ENCODE measurements at places on chromosomes 16 and 17.

DNA sequence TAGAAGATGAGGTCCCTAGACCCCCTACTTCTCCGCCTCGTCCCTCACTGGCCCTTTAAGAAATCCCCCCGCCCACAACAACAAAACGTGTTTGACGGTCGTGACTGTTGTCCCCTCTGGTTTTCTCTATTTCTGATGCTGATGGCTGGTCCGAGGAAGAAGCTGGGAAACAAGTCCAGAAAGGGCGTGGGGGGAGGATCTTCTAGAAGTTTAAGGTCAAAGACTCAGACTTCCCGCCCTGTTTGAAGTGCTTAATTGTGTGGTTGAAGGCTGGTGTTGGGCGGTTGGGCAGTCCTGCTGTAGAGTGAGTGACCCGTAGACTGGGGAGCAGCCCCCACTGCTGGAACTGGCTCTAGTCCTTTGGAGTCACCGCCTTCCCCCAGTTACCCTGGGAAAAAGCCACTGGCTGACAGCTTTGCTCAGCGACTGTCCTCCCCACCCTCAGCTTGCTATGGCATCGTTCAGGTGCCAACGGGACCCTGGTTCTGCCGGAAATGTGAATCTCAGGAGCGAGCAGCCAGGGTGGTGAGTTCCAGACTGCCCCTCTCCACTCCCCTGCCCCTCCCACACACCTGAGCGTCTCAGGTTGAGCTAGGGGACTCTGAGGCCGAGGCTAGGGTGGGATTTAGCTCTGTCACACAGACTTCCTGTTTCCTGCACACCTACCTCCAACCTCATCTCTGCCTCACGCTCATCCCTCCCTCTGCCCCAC is 1.6 kb downstream of the MLLT6 start:
- DNase-seq, result no peak

DNA sequence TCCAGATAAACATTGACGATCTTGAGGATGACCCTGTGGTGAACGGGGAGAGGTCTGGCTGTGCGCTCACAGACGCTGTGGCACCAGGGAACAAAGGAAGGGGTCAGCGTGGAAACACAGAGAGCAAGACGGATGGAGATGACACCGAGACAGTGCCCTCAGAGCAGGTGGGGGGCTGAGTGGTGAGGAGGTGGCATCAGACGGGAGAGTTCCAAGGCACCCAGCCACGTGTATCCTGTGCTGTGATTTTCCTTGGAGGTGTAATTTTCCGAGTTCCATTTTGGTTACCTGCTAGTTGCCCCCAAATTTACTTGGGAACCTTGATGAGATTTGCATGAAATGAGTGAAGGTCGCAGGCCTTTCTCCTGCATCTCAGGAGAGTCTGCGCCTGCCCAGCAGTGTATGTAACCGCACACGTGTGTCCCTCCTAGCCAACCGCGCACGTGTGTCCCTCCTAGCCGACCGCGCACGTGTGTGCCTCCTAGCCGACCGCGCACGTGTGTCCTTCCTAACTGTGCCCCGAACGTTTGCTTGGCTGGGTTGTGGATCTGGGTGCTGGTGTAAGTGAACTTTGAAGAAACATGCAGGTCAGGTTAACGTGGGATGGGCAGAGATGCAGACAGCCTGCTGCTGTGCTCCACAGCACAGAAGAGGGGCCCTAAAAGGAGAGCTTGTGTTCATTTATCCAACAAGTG is 10.1 kb downstream of the TCF25 start:
- no peak for DNase-seq

GRCh38 chr16:46789499-46790414 is 41.2 kb downstream of the C16orf87 start:
- peak; percentile 74 for DNase-seq

DNA sequence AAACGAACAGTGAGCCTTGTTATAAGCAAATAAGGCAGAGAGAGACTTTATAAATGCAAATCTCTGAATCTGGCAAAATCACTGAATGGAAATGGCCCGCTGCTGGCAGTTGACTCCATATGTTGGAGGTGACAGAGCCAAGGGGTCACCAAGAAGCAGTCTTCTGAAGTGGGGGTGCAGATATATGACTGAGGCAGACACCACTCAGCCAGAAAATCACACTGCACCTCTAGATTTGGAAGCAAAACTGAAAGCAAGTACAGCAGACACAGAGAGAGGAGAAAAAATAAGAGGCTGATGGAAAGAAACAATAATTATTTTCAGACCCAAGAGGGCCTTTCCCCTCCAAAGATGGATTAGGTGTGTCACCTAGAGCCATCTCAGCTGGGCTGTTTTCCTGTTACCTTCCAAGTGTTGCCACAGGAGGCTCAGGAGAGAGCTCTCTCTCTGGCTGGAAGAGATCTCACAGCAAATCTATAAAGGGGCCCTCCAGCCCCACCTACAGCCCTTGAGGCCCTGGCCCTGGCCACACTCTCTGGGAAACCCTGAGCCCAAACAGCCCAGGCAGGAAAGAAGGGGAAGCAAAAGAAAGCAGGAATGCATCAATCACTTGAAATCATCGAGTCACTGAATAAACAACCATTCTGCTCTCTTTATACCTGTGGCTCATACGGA is 585.1 kb upstream of the PSMD7 start:
- no peak for DNase-seq

GRCh38 chr17:6724009-6724408 is 10.8 kb upstream of the SLC13A5 start:
- DNase-seq, result no peak

DNA sequence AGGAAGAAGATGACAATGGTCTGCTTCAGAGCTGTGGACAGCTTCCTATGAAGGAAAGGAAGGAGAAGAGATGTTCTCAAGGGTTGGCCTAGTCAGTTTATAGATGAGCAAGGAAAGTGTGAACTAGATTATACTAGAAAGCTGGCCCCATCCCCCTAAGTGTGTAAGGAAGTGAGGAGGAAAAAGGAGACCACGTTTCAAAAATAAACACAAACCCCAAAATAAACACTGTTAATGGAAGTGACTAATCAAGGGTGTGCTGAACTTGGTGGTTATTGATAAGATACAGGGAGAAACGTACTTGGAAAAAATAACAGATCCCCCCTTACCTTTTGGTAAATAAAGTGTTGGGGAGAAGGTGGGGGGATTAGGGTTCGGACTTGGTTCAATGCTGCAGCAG is 267.1 kb downstream of the SOX9 start:
- no peak for DNase-seq

DNA sequence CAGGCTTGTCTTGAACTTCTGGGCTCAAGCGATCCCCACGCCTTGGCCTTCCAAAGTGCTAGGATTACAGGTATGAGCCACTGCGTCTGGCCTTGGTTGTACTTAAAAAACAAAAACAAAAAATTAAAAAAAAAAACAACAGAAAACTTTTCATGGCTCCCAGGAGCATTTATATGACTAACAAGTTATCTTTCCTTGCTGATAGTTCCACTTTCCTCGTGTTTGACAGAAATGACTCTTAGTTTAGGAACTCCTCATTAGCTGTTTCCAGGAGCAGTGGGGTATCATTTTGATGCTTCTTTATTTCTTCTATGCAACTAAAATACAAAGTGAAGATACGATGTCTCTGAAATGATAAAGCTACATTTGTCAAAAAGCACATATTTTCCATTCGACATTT is 165.4 kb downstream of the PRKCA start:
- no peak for DNase-seq

DNA sequence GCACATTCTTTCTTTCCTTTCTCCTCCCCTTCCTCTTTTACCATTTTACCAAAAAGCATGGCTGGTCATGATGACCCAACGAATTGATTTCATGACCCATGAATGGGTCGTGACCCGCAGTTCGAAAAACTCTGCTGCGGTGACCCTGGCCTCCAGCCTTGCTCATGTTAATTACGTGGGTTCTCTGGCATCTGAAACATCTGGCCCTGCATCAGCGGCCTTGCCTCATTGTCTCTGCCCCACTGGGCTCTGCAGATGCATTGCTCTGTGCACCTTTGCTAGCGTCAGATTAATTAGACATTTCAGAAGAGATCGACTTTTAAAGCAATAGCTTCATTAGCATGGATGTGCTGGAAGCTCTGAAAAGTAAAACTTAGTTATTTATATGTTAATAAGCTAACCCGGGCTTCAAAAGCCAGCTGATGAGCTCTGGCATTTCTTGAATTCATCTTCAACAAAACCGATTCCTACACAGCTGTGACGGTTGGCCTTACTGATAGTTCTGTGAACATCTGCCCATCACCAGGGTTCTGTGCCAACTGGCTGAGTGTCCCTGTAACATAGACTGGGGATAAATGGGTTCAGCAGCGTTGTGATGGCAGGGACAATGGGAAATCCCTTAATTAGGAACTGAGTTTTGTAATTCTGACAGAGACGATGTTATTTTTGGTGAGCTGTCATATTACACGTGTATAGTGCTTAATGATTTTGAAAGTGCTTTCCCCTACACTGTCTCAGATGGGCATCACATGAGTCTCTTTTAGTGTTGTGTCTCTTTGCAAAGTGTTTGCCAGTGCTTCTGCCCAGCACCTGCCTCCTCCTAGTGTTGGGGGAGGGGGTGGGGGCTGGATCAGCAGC is 225.9 kb upstream of the EEF2KMT start:
- no peak for DNase-seq

DNA sequence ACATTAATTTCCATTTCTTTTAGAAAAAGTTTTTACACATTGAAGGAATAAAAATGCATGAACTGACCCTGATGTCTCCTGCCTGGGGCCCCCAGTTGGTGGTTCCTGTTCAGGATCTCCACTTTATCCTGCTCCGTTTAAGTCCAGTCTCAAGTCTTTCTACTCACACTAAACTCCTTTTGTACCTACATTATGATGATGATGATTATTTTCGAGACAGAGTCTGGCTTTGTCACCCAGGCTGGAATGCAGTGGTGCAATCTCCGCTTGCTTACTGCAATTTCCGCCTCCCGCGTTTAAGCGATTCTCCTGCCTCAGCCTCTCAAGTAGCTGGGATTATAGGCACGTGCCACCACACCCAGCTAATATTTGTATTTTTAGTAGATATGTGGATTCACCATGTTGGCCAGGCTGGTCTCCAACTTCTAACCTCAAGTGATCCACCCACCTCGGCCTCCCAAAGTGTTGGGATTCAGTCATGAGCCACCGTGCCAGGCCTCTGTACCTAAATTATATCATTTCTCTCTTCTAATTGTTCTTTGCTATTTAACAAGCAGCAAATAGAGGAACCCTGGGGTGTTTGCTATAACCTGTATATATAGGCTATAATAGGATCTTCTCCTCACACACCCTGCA is 2.2 kb upstream of the FOXK2 start:
- DNase-seq, result no peak

DNA sequence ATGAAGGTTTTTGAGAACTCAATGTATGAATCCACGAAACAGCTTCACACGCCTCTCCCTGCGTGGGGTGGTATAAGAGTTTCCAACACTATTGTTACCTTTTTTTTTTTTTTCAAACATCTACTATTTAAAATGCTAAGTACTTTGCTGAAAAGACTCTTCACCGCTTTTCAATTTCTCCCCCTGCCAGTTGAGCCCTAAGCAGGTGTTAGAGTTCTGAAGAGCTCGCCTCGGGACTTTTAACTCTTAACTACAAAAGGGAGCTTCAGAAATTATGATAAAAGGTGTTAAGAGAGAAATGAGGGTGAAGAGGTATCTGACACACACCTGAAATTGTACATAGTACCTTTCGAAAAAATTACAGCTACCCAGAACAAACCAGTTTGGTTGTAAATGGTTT is 20.9 kb upstream of the PSMD7 start:
- DNase-seq, result no peak

DNA sequence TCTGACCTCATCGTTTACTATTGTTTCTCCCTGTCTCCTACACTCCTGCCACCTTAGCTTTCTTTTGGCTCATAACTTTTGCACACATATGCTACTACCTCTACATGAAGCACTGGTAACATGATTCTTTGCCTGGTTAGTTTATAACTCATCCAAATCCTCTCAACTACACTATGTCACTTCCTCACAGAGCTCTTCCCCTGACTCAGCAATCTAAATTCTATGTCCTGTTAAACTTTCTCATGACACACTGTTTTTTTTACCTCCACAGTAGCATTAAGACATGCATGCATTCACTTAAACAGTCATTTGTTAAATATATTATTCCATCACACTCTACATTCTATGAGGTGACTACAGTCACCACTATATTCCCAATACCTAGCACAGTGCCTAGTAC is 19.7 kb downstream of the APPBP2 start:
- no peak for DNase-seq

- no peak for DNase-seq
Measured at GRCh38 chr17:79791735-79792161, 5.1 kb downstream of the CBX8 start.

- DNase-seq, result peak; percentile 61
Measured at GRCh38 chr17:17757391-17757791, 76.1 kb downstream of the RAI1 start.

DNA sequence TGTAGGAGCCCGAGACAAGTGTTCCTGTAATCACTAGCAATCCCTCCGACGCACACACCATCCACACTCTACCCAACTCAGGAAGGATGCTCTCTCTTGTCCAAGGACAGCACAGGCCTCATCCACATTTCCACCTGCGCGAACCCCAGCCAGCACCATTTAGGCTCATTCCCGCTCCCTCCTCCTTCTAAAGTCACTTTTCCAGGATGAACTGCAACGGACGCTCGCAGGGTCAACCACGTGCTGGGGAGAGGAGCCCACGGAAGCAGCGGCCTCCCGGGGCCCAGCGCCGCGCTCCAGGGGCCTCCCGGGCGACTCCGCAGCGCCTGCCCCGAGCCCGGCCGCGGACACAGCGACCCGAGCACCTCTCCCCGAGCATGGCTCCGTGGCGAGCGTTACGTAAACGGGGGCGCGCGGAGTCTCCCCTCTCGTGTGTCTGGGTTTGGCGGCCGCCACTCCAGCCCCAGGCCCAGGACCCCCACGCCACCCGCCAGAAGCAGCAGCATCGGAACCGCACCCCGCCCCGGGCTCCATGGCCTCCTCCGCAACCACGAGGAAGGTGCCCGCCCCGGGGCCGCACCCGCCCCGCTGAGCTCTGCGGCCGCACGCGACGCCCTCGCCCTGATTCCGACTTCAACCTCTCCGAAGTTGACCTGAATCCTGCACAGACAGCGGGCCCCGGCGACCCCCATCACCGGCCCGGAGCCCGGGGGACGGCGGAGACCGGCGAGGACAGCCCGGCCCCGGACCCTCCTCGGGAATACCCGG is 668 bp downstream of the USP36 start:
- DNase-seq, result peak; percentile 61

GRCh38 chr16:85735225-85735635 is 15.7 kb downstream of the C16orf74 start:
- peak; percentile 48 for DNase-seq

DNA sequence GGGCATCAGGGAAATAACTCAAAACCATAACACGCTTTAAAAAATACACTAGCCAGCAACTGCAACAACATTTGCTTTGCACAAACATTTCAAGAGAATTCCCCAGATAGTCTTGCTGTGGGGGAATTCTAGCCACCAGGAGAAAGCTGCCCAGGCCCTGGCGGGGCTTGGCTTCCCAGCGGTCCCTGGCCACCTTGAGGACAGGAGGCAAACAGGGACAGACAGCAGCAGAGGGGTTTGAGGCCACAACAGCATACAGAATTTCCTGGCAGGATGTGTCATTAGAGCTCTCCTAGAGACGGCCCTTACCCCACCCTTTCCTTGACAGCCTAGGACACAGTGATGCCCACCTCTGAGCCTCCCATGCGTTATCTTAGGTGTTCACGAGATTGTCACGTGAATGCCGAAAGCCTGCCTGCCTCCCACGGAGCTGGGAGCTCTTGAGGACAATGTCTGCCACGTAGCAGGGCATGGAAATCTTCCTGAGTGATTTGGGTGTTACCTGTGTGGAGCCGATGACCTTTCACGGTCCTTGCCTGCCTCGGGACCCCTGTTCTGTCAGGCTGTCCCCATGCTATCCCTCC is 114.3 kb downstream of the RBFOX3 start:
- no peak for DNase-seq
